ENCODE measurements at places on chromosomes 4 and X.
A peak's percentile ranks its signal among the peaks of the same experiment; 100 is the strongest.

GRCh38 chrX:109681475-109682081, 51.5 kb downstream of the ACSL4 start:
- DNase-seq, result no peak

- peak; percentile 13 for DNase-seq
Measured at GRCh38 chrX:7925867-7926472, 1.2 kb downstream of the PNPLA4 start.

GRCh38 chr4:162921178-162921785, 245.4 kb downstream of the NAF1 start:
- no peak for DNase-seq

- DNase-seq, result no peak
Measured at GRCh38 chrX:18994713-18995112, 10.8 kb upstream of the PHKA2 start.

- no peak for DNase-seq
Measured at GRCh38 chr4:94489098-94489497, 37.4 kb downstream of the PDLIM5 start.

DNA sequence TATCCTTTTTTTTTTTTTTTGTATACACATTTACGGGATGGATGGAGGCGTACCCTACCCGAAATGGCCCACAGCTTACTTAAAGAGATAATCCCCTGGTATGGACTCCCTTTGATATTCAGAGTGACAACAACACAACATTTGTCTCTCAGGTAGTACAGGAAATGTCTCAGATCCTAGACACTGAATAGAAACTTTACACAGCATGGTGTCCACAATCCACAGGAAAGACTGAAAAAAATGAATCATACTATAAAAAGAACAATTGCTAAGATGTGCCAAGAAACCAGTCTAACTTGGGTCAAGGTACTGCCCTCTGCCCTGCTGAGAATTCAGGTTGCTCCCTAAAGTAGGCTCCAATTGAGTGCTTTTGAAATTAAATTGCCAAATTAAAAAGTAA, 100.8 kb upstream of the LANCL3 start:
- DNase-seq, result no peak

DNA sequence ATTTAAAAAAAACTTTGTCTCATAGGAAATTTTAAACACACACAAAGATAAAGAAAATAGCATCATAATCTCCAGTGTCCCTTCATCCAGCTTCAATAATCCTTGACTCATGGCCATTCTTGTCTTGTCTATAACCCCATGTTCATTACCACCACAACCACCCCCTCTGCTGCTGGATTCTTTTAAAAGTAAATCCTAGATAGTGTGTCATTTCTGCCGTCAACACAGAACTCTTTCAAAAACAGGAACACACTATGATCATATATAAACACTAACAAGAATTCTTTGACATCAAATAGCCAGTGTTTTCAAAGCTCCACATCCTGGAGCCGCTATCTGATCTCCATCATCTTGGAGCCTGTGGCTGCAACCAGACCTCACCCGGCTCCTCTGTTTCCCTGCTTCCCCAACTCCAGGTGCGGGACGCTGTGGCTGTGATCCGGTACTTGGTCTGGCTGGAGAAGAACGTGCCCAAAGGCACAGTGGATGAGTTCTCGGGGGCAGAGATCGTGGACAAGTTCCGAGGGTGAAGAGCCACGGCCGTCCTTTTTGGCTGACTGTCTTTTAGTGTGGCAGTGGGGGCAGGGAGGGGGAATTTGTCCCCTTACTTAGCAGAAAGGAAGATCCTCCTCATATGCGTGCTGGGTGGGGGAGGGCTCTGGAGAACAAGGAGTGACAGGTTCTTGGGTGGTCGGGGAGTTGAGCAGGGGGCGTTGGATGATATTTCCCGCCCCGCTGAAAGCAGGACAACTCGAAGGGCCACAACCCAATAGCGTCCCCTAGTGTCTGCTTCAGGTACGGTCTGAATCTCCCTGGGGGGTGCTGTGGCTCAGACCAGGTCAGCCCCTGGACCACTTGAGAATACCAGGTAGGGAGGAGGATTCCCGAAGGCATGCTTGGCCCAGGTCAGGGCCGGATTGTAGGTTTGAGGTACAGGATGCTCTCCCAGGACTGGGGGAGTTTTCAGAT, 15.6 kb downstream of the XPNPEP2 start:
- DNase-seq, result no peak

- DNase-seq, result no peak
Measured at GRCh38 chrX:48927736-48928382, 9.0 kb upstream of the PIM2 start.

DNA sequence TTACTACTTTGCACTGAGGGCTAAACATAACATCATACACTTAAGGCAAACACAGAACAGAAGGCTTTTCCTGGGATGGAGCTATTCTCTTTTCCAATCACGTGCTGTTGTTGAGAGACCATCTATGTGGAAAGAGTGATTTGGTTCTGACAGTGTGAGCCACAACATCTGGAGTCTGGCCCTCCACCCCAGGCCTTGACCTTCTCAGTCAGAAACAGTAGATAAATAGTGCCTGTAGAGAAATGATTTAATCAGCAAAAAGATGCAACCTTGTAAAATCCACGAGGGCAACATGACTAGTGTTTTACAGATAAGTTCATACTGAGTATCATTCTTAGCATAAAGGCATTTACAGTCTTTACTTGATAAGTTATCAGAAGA, 10.8 kb upstream of the SFRP2 start:
- no peak for DNase-seq

DNA sequence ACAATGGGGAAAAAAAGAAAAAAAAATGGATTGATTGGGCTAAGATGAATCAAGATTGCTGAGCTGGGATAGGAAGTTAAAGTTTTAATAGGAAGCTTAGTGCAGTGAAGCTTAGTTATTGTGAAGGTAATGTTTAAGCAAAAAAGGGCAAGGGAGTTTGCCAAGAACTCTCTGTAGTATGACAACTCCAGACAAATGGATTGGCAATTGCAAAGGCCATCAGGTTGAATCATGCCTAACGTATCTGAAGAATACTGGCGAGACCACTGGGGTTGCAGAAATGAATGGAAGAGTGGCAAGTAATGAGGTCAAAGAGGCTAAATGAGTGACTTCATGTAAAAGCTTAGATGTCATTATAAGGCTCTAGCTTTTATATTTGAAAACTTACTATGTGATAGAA, 1654.0 kb downstream of the PCDH7 start:
- DNase-seq, result no peak

DNA sequence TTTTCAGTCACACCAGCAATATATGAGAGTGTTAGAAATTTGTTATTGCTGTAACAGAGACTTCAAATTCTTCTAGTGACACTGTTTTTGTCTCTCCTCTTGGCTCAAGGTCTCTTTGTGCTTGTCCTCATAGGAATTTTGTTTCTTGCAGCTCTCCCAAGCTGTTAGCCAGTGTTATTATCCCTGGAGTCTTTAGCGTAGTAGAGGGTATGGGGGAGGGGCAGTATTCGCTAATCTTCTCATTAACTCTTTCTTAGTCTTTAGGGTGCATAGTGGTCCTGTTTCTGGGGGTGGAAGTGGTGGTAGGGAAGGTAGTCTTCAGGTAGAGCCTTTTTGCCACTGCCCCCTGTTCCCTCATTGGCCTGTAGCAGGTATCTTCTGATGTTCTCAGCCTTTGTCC, 79.4 kb downstream of the JADE3 start:
- DNase-seq, result no peak

DNA sequence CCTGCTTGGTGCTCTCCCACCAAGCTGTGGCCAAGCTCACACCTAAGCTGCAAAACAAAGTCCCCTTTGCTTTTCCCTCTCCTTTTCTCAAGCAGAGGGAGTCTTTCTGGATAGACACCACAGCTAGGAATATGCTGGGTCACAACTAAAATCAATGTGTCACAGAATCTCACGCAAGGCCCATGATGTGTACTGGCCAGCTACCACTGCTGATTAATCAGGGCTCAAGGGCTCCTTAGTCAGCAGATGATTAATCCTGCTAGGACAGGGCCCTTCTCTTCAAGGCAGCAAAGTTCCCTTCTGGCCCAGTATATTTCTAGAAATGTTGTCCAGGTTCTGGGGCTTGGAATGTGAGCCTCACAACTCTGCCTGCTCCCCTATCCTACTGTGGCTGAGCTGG, 32.0 kb upstream of the TENT5D start:
- no peak for DNase-seq

GRCh38 chr4:107130157-107130556, 94.0 kb upstream of the DKK2 start:
- DNase-seq, result no peak

DNA sequence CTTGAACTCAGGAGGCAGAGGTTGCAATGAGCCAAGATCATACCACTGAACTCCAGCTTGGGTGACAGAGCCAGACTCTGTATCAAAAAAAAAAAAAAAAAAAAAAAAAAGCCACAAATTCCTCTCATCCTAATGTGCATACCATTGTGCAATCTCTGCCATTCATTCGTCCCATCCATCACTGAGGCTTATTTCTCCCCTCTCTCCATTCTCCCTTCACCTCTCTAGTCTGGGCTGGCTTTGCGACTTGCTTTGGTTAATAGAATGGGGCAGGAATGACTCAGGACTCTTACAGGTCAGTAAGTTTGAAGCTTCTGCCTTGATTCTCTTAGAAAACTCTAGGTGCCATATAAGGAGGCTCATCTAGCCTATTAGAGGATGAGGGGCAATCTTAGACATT, 60.3 kb upstream of the DDX3X start:
- DNase-seq, result no peak

DNA sequence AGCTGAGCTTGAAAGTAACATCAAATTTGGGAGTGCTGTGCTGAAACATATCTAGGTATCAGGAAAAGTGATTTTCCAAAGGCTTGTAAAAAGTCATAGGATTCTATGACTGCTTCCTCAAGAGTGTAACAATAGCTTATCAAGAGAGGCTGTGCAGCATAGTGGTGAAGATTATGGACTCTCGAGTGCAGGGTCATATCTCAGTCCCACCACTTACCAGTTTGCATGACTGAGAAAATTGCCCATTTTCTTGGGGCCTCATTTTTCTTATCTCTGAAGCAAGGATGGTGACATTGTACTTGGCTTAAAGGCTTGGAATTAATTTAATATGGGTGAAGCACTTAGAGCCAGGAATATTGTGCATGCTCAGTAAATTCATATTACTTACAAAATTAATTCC, 57.2 kb downstream of the AFF1 start:
- DNase-seq, result no peak

GRCh38 chr4:6749340-6750171, 33.0 kb upstream of the KIAA0232 start:
- DNase-seq, result no peak

GRCh38 chr4:116636917-116637316, 448.5 kb downstream of the TRAM1L1 start:
- no peak for DNase-seq

DNA sequence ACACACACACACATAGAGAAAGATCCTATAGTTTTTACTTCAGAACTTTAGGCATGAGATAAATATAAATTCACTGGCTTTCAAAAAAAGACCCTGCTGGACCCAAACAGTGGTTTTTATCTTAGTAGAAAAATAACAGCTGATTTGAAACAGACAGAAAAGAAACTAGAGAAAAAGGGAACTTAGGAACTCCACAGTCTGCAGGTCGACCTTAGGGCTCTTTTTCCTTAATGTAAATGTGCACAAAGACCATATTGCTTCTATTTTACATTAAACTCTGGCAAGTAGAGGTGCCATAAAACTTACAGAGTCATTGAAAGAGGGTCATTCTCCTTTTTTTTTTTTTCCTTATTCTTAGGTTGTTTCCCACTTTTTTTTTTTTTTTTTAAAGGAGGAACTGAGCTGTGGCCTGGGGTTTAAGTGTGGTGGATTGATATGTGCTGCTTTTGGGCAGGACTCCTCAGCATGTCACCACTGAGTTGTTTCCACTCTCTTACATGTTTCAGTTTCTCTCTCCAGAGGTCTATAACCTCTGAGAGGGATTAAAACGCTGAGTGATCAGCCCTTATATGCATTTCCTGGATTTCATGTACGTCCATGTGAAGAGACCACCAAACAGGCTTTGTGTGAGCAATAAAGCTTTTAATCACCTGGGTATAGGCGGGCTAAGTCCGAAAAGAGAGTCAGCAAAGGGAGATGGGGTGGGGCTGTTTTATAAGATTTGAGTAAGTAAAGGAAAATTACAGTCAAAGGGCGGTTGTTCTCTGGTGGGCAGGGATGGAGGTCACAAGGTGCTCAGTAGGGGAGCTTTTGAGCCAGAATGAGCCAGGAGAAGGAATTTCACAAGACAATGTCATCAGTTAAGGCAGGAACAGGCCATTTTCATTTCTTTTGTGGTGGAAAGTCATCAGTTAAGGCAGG, 70.8 kb upstream of the PACRGL start:
- DNase-seq, result no peak

GRCh38 chr4:154612472-154613414, at the start of gene FGG:
Gene FGG, minus strand, starts transcription at chr4:154612656. Its CDS starts 47 bp downstream, at chr4:154612609.
- no peak for DNase-seq

- DNase-seq, result no peak
Measured at GRCh38 chrX:136867518-136867917, 13.0 kb downstream of the RBMX start.

DNA sequence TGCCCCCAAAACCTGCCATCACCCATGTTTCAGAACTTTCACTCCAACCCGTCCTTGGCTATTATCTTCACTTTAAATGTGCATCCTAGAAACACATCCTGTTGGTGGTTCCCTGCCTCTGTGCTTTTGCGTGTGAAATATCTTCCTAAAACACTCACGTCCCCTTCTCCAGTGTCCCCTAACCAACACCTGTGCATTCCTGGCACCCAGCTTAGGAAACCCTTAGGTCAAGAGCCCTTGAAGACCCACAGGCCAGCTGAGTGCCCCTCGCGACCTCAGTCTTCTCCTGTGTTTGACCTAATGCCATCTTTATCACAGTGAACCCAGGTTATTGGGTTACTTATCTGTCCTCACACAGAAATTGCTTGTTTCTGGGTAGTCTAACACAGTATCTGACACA, 117.6 kb downstream of the STK32B start:
- DNase-seq, result no peak

- DNase-seq, result no peak
Measured at GRCh38 chrX:115322375-115322774, 32.9 kb downstream of the LUZP4 start.

DNA sequence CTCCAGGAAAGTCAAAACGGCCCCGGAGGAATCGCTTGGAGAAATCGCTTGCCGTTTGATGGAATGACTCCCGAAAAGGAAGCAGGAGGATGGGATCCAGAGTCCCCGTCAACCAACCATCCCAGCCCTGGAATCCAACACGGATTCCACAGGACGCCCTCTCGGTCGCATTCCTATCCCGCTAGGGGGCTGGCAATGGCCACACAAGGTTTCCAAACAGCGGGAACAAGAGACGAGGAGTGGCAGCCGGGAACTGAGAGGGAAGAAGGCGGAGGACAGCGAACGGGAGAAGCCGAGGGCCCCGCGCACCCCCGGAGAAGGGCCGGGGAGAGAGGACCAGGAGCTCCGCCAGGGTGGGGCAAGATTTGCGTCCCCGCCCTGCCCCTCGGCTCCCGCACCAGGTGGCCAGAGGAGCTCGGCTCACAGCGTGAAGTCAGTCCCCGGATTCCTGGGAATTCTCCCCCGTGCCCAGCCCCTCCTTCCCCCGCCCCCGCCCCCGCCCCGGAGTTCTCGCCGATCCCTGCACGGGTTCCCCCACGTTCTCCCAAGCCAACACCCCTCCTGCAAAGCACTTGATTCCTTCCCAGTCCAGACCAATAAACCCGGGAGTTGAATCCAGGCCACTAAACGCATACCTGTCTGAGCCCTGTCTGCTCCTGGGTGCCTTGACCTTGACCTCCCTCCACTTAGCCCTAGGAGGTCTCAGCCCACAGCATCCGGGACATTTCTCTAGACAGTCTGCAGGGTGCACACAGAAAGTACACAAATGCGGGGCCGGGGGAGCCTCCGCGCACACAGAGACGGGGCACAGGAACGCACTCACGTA, 1.4 kb downstream of the PDZD4 start:
- DNase-seq, result no peak

All from stimulated activated naive CD4-positive, alpha-beta T cell (primary cell).